ENCODE measurements at places on chromosomes 6 and 20. TPM values are rescaled to one million over a fixed set of nuclear protein-coding genes. Genes with fewer than 3 reads are reported as not detected.
A peak's percentile ranks its signal among the peaks of the same experiment; 100 is the strongest.

GRCh38 chr6:150354754-150355571, 13.8 kb upstream of the IYD start:
- peak; percentile 33 for DNase-seq

GRCh38 chr6:29628419-29629281, 4.3 kb downstream of the GABBR1 start:
- DNase-seq = peak; percentile 94

- no peak for DNase-seq
Observed at GRCh38 chr6:30802731-30803130, 58.4 kb upstream of the IER3 start.

GRCh38 chr6:82227770-82228169, 19.8 kb downstream of the IBTK start:
- no peak for DNase-seq

- DNase-seq = no peak
Observed at GRCh38 chr20:47991875-47992488, 206.7 kb upstream of the SULF2 start.

DNA sequence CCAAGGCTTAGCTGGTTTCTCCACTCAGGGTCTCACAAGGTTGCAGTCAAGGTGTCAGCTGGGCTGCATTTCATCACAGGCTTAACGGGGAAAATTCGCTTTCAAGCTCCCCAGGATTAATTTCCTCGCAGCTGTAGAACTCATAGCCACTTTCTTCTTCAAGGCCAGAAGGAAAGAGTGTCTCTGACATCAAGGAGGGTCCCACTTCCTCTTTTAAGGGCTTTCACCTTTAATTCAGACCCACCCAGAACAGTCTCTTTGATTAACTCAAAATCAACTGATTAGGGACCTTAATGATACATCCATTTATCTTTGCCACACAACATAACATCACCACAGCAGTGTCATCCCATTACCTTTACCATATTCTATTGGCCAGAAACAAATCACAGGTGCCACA, 183.3 kb upstream of the ARID1B start:
- no peak for DNase-seq

DNA sequence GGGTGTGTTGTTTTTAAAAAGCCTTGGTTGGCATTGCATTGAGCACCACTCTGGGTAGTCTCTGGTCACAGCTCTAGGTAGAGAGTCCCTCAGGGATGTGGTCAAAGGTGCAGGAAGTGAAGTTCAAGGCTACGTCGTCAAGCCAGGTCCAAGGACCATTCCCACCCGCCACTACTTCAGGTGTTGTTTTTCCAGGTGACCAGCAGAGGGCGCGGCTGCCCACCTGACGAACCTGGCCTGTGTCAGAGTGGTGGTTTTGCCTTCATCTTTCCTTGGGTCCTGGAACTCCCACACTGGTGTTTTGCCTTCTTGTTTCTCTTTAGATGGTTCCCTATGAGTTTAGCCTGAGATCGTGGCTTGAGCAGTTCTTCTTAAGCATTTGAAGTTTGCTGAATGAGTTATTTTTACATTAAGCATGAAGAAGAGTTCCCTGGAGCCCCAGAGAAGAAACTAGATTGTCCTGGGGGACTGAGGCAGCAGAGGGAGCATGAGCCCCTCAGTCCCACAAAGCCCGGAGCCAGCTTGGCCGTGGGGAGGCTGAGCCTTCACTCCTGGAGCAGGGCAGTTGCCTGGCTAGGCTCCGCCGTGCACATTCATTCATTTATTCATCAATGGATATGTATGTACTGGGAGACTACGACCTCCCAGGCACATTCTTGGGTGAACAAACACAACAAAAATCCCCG, 5.6 kb upstream of the PHACTR3 start:
- DNase-seq = peak; percentile 69

Gene TP53INP2
- 23.3 TPM for total RNA-seq

Gene DEFB124
- total RNA-seq = 2.5 TPM

Gene SLC23A2
- 20.5 TPM for total RNA-seq

Gene GJA1
- total RNA-seq = 47.8 TPM

Gene PRDM1
- total RNA-seq = 23.0 TPM
